NCI-H774 (cell line): ENCODE measurements at places on chromosomes 7 and 10.
A peak's percentile ranks its signal among the peaks of the same experiment; 100 is the strongest.

- DNase-seq: no peak
Observed at GRCh38 chr7:67589183-67589582, 592.5 kb downstream of the TYW1 start.

DNA sequence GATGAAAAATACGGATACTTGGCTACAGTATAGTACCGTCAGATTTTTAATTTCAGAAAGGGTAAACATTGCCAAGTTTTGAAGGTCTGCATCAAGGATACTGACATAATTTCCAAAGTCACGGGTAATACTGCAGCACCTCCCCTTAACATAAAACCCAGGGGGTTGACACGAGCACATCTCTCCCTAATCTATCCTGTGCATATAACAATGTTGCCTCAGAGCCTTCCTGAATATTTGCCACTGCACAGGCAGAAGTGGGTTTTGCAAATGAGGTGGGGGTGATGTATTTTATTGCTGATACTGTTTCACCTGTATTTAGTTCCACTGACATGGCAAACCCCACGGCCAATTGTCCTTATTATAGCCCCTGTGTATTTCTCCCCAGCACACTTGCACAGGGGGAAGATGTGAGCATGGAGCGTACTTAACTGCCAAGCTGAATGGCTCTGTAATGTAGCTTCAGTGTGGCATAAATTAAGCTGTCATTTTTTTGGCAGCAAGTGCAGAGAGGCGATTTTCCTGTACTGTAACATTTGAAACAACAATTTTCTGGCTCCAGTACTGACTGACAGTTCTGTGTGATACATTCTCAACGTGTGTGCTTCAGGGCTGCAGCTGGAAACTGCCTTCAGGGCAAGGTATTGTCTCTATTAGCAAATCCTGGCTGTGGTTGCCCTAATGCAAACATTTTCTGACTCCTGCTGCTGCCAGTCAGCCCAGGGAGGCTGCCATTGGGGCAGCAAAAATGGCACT, 299.6 kb upstream of the SP4 start:
- DNase-seq: peak; percentile 57

DNA sequence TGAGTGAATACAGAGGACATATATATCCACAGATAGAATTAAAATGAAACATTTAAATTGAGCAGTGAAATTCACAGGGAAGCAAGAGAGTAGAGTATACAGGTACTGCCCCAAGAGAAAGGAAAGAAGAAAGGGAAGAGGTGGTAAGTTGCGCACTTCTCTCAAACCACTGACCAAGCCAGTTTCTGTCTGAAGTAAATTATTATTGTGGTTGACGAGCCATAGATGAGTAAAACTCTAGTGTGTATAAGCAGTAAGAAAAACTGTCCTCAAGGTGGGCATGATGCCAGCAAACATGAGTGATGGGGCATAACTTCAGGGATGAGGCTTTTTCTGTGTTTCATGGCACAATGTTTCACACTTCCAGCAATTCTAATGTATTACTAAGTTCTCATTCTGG, 4.4 kb upstream of the BET1 start:
- DNase-seq: no peak

DNA sequence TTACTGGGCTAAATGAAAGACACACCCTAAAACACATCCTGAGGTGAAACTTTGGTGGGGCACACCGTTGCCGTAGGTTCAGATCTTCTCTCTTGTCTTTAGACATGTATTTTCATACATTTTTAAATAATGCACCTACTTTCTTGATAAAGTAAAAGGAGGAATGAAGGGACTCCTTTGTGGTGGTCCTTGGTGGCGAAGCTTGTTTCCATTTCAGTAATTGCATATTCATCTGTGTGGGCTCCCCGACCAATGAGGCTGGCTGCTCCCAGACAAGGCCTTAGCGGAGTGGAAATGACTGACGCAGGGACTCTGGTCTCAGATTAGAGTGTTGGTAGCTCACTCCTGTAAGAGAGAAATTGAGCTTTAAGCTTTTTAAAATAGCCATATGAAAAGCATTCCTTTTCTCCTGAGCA, 815 bp downstream of the CCSER2 start:
- DNase-seq: no peak

DNA sequence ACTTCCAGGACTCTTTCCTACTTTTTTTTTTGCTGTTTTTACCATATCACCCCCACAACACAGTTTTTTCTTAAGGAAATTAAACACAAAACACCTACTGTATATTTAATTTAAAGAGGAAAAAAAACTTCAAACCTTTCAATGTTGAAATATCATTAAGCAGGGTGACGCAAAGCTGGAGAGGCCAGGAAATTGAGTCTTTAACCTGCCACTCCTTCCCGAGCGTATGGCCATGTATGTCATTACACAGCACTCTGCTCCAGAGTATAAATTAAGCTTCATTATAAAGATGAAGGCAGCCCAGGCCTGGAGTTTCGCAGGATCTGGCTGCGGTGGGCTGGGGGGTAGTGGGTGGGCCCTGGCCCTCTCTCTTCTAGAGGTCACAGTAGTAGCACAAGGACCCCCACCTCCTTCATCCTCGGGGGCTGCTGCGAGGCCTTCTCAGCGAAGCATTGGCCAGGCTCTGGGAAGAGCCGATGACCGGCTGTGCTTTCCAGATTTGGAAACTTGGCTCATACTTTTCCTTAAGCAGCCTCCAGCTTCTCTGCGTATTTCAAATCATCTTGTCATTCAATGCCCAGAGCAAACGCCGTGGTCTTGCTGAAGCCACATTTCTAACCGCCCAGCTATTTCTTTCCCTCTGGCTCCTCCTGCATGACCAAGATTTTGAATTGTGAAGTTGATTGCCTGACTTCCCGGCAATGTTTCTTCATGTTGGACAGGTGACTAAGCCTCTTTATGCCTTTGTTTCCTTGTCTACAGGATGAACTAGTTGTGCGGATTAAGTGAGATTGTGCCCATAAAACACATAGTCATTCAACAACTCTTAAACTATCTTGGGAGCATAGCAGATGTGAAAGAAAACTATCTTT, 765.1 kb downstream of the SUGCT start:
- DNase-seq: no peak

- no peak for DNase-seq
Observed at GRCh38 chr10:59976909-59977308, 70.6 kb upstream of the CCDC6 start.

DNA sequence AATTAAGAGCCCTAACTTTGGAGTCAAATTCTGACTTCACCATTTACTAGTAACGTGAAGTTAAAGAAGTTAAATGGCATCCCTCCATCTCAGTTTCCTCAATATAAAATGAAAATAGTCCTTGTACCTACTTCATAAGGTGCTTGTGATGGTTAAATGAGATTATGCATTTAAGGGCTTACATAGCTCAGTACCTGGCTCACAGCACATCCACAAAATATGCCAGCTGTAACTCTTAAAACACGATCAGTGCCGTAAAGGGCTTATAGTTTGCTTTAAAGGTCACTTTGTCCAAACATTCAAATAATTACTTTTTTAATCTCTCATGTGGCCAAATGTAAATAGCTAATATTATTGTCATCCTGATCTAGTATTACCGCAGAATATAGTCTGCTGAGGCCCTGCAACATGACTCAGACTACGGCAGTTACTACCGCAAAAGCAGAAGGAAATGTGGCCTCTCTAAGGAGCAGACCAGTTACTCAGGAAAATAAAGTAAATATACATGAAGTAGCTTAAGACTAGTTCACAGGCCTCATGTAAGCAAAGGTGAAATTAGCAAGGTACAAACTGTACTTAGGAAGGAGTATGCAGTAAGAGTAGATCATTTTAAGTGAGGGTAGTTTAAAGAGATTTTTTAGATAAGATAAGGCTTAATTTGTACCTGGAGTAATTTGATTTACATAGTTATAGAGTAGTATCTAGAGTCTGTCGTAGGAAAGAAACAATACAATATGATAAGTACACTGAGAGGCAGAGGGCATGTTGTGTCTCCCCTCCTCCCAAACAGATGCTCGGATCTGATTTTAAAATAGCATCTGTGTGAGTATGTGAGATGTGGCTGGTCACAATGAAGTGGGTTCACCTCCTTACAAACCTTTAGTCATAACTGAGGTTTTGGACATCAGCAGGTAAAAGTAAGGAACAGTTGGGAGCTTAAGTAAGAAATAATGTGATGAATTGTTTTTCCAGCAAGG, 13.1 kb downstream of the CASP2 start:
- DNase-seq: no peak

DNA sequence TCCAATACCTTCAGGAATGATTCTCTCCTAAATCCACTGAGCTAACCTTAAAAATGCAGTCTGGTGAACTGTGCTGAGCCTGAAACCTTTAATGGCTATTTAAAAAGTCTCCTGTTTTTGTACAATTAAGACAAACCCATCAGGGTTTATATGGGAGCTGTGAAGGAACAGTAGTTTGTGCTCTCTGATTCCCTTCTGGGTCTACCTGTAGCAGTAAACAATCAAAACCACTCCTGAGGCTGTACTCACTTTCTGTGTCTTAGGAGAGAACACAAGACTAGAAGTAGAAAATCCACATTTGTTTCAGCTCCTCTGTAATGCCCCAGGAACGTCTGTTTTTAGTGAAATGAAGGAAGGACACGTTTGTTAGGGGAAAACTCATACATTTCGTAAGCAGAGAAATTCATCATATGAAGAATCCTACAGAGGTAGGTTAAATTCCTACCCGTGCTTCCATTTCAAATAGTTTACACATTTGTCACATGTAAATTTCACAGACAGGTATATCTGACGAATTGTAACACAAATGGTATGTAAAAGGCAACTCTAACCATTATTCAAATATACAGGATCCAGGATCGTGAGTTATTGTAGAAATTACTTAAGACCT, 2.6 kb downstream of the CUX1 start:
- no peak for DNase-seq

DNA sequence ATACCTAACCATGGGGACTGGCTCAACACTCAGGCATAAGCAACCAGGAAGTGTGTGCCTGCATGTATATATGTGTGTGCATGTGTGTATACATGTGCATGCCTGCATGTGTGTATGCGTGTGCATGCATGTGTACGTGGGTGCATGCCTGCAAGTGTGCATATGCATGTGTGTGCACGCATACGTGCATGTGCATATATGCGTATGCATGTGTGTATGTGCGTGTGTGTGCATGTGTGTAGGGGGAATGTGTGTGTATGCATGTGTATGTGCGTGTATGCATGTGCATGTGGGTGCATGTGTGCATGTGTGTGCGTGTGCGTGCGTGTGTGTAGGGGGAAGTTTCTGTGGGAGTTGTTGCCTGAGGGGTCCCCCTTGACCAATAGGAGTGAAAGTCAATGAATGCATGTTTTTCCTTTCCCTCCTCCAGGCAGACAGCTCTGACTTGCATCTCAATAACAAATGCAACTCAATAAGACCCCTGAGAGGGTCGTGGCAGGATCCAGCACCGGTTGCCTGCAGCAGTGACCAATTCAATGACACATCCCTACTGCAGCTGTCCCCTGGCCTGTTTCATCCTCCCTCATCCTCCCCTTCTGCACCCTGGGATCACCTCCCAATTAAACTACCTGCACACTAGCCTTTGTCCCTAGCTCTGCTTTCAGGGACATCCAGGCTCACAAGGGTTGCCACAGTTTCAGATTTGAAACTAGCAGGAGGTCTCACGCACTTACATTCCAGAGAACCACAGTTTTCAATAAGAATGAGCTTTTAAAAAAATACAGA, 27.0 kb upstream of the FZD8 start:
- no peak for DNase-seq

GRCh38 chr7:140645166-140645900, 4.7 kb upstream of the DENND2A start:
- DNase-seq: no peak

DNA sequence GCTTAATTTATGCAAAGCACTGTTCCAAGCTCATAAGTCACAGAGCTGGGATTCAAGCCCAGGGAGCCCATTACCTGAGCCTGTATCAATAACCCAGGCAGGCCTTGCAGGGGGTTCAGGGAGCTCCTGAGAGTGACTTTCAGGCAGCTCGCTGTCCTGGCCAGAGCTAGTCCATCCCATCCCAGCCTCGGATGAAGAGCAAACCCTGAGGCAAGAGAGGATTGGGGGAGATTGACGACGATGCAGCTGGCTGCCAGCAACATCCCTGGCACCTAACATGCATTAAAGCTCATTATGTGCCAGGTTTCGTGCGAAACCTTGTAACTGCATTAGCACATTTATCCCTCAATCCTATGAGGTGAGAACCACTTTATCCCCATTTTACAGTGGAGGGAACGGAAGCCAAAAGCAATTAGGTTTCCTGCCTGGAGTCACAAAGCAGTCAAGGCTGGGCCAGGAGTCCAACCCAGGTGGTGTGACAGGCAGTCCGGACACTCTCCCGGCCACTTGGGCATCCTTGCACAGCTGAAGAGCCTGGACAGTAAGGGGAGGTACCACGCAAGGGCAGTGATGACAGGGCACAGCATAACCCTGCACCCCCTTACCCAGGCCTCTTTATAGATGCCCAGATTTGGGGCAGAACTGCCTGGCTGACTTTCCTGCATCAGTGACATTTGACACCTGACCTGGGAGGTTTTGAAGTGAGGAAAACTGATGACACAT, 129.8 kb upstream of the CHST15 start:
- no peak for DNase-seq

DNA sequence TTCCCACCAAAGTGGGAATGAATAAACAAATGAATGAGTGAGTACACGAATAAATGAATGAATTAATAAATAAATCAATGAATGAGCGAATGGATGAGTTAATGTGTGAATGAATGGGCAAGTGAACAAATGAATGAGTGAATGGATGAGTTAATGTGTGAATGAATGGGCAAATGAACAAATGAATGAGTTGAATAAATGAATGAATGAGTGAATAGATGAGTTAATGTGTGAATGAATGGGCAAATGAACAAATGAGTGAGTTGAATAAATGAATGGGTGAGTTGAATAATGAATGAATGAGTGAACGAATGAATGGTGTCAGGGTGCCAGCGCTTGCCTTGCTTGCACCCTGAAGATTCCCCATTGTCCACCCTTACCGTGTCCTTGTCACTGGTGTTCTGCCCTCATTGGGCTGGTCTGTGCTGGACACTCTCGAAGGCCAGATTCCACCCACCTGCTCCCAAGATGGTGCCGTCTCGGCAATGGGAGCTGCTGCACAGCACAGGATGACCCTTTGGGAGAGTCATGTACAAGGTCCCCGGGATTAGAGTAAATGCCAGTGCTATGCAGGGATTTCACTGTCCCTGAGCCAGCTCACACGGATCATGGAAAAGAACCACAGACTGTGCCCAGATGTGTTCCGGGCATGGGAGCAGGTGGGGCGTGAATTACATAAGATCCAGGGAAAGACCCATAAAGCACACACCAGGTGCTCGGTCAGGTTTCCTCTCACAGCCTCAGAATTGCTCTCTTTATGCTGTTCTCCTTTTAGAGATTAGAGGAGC, 83.2 kb downstream of the CAMK1D start:
- DNase-seq: peak; percentile 47

- peak; percentile 58 for DNase-seq
Observed at GRCh38 chr7:67550801-67551436, 554.3 kb downstream of the TYW1 start.

GRCh38 chr10:73406846-73407245, 7.0 kb downstream of the ANXA7 start:
- DNase-seq: no peak
